HuH-7.5 (cell line): ENCODE measurements at places on chromosomes 6 and 20.
A peak's percentile ranks its signal among the peaks of the same experiment; 100 is the strongest.

GRCh38 chr6:138600726-138601125, 101.4 kb upstream of the NHSL1 start:
- DNase-seq, result no peak

GRCh38 chr6:27684264-27685211, 211.6 kb upstream of the ZNF184 start:
- peak; percentile 39 for DNase-seq

- DNase-seq, result no peak
Measured at GRCh38 chr6:148816117-148816516, 69.3 kb downstream of the UST start.

GRCh38 chr6:158158123-158158522, 9.9 kb downstream of the SERAC1 start:
- no peak for DNase-seq

DNA sequence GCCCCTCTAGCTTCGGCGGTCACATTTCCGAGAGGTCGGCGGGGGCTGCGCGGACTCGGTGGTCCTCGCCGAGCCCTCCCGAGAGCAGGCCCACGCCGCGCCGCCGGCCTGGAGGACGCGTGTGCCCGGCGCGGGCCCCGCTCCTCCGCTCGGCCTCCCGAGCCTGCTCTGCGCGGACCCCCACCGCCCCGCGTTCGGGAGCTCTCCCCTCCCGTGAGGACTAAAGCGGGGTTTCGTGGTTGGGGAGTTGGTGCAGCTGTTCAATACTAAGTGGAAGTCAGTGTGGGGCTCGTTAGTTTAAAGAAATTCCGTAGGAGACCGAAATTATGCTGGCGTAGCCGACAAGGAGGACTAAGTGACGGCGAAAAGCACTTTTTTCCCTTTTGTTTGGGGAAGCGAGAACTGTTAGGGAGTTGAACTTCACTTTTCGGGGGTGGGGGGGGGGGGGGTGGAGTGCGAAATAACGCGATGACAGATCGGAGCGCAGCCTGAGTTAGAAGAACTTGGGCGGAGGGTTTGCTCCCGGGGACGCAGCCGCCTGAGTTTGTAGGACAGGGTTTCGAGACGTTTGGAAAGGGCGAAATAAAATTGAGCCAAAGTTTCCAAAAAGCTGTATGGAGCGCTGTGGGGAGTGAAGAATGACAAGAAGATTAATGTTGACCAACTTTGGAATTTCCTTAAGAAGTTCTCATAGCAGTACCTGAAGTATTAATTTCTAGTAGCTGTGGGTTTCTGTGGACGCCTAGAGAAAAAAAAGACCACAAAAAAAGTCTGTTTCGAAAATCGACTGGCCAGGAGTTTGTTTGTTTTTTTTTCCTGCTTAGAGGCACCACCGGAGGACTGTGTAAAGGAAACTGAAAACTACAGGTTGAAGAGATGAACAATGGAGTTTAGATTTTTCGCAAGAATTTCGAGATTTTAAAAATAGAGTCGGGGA, 1.4 kb downstream of the QKI start:
- no peak for DNase-seq

- DNase-seq, result peak; percentile 53
Measured at GRCh38 chr20:373171-373890, 7.2 kb upstream of the TRIB3 start.

DNA sequence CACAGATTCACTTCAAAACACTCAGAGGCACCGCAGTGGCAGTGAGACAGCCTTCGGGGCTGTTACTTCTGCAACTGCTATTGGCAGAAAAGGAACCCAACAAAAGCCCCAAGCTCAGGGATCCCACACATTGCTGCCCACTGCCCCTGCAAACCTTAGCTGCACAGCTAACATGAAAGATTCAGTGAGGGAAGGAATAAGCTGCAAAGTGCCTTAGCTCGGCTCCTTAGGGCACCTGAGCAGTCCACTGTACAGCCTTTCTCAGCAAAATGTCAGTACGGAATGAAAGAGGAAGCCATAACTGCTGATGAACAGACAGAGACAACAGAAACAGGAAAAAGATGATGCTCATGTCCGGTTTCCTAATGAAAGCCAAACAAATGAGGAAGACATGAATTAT, 179.7 kb upstream of the SHLD1 start:
- DNase-seq, result no peak

DNA sequence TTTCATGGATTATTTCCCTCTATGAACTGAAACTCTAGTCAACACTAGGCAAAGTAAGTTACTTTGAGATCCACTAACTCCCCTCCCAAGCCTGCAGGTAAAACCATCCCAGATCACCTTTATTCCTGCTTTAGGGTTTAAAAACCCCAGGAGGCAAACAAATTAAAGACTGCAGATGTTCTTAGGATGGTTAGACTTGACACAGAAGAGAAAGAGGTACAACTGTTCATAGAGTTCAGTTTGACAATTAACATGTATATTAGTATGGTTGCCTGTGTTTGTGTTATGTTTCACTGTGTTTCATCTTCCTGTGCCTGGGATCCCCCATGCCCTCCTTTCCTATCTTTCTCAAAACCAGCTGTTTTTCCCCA, 53.5 kb downstream of the RREB1 start:
- DNase-seq, result no peak

DNA sequence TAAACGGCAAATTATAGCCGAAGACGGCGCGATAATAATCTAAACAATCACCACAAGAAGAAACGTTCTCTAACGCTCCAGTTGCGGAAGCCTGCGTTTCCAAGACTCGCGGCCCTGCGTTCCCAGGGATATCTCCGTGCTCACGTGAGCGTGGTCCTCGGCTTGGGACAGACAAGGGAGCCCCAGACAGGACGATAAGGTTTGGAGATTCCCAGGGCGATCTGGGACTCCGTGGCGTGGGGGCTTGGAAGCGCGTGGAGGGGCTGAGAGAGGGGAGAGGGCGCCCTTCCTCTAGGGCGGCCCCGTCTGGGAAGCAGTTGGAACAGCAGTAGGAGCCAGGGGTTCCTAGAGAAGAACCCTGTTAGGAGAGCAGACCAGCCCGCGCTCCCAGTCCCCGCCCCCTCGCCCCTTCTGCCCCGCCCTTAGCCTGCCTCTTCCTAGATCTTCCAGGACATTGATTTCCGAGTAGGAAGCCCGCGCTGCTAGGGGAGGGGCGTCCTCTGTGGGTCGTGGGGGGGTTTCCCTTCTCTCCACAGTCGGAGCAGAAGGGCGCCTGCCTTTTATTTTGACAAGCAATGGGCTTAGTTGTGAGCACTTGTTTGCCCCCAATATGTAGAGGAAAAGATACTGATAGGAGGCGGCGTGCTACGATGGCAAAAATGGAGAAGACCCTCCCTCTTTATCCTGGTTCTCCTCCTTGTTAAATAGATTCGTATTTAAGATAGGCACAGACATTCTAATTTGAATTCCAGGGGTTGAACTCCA, 10.6 kb downstream of the NRN1 start:
- no peak for DNase-seq

DNA sequence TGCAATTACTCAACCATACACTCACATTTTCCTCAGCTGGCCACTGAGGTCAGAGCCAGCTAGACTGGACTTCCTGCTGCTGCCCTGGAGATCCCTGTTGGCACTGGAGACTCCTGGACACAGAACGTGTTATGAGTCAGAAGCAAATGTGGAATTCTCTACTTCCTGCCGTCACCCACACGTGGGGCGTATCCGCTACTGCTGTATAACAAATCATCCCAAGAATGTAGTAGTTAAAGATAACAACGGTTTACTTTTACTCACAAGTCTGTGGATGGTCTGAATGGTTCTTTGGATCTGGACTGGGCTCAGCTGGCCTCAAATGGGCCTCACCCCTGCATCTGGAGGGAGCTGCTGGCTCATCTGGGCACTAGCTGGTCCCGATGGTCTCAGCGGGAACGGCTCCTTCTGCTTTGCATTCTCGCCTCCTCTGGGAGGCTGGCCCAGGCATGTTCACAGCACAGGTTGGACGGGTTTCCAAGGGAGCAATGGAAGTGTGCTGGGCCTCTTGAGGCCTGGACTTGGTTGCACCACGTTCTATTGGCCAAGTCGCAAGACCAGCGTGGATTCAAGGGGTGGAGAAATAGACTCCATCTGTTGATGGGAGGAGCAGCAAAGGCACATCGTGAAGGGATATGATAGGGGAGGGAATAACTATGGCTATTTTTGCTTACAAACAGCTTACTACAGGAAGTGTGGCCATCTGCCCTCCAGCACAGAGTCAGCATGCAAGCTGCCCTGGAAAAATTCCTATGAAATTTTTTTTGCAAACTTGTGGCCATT, 118.5 kb downstream of the SNX5 start:
- no peak for DNase-seq

- no peak for DNase-seq
Measured at GRCh38 chr20:33359399-33360261, 41.7 kb downstream of the CDK5RAP1 start.

- DNase-seq, result peak; percentile 40
Measured at GRCh38 chr6:3750317-3751076, 1.0 kb downstream of the PXDC1 start.

- no peak for DNase-seq
Measured at GRCh38 chr20:49029203-49029602, 16.9 kb upstream of the CSE1L start.

- no peak for DNase-seq
Measured at GRCh38 chr6:16648003-16648402, 113.3 kb downstream of the ATXN1 start.

- DNase-seq, result no peak
Measured at GRCh38 chr6:155066361-155066760, 71.2 kb downstream of the TIAM2 start.

DNA sequence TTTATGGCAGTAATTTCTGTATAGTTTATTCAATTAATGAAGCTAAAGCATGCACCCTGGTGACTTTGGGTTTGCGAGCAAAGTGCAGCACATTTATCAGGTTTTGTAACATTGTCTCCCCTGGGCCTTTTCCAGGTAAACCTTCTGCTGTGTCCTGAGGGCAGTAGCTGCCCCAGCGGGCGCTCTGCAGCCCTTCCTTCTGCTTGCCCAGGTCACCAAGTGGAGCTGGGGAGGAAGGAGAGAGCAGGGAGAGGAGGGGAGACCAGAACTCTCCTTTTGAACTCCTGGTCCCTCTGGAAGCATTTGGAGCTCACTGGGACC, 145.6 kb downstream of the DLL1 start:
- no peak for DNase-seq

- DNase-seq, result no peak
Measured at GRCh38 chr6:129183681-129184301, 300.9 kb downstream of the LAMA2 start.

GRCh38 chr20:23097636-23098580, 11.8 kb upstream of the CD93 start:
- no peak for DNase-seq
